ENCODE measurements at places on chromosomes 16 and 17.

DNA sequence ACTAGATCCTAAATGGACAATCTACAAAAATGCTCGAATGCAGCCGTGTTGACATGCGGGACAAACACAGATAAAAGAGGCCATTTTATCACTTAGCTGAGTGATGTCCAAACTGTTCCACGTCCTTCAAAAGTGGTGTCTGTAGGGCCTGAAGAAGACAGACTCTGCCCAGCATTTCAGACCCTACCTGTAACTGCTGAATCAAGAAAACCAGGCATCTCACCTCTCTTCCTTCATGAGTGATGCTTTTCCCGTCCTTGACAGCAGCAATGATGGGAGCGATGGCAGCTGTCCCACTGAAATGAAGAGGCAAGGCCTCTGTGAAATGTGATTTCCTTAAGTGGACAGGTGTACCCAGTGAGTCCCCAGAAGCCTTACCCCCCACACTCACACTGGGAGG is 12.3 kb downstream of the ELAC2 start:
- no peak for DNase-seq

DNA sequence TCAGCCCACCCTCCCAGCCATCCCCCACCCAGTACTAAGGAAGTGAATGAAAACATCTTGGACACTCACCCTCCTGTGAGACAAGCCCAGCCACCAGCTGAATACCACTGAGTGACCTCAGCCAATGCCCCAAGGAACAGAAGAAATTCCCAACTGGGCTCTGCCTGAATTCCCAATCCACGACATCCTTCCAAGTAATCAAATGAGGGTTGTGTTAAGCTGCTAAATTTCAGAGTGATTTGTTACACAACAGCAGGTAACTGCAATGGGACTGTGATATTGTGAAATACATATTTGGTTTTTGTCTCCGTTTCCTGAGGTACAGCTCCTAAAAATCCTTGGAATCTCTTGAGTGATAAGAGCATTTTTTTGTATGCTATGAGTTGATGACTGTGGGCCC is 578.7 kb upstream of the CDH11 start:
- no peak for DNase-seq

GRCh38 chr17:78268951-78269905 is 37.8 kb downstream of the TMEM235 start:
- DNase-seq = no peak

DNA sequence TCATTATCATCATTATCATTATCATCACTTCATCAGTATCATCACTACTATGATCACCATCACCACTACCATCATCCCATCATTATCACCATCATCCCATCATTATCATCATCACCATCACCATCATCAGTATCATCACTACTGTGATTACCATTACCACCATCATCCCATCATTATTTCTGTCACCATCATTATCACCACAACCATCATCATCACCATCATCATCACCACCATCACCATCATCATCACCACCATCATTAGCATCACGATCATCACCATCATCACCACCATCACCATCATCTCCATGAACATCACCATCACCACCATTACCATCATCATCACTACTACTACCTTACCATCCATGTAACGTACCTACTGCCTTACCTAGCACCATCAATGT is 368.8 kb downstream of the SEC14L1 start:
- DNase-seq = no peak

- no peak for DNase-seq
Measured at GRCh38 chr16:13767215-13767614, 152.7 kb upstream of the ERCC4 start.

DNA sequence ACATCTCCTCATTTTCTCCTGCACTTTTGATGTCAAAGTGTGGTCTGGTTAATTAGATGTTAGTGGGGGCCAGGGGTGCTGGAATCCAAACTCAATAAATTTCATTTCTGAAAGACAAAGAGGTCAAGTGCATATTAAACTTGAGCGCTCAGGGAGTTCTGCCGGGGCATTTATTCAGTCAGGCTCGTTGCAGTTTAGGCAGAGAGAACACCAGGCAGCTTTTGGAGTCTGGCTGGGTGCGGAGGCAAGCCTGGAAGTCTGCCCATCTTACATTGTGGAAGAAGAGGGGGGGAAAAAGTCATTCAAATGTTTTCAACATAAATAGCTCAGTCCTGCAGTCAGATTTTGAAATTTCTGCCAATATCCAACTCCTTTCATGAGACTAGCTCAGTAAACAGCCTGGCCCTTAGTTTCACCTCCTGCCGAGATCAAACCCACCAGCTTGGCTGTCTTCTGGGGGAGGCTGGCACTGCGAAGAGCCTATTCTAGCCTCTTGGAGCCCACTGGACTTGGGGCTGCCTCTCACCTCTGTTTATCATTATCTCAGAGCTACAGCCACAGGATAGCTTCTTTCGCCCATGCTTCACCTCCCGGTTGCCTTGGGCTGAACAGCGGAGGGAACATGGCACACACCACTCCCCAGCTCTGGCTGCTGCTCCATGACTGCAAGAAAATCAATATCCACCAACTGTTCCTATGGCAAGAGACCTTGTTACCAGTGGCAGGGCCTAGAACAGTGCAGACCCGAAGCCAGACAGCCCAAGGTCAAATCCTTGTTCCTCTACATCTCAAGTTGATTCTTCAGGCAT is 177.4 kb upstream of the CDH5 start:
- DNase-seq = no peak

DNA sequence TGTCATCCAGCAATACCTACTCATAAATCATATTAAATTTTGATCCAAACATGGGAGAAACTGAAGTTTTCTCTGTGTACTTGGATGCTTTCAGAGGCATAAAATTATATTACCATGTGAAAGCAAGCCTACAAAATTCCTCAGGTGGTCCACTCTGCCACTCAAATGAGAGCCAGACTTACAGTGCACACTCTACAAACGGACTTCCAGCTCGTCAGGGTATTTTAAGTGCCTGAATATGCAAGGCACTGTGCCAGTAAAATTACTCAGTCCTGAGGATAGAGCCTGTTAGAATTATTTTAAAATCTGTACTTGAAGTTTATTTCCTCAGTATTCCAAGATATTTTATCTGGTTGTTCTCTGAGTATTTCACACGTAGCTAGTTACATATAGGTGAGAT is 54.5 kb downstream of the TENT4B start:
- no peak for DNase-seq

GRCh38 chr17:58120195-58120822 is 27.9 kb upstream of the OR4D1 start:
- DNase-seq = no peak

GRCh38 chr16:48904333-48904732 is 294.4 kb upstream of the N4BP1 start:
- DNase-seq = no peak

GRCh38 chr17:16066125-16066524 is 66.5 kb downstream of the TTC19 start:
- no peak for DNase-seq

GRCh38 chr17:69402052-69402451 is 12.4 kb upstream of the MAP2K6 start:
- DNase-seq = no peak

DNA sequence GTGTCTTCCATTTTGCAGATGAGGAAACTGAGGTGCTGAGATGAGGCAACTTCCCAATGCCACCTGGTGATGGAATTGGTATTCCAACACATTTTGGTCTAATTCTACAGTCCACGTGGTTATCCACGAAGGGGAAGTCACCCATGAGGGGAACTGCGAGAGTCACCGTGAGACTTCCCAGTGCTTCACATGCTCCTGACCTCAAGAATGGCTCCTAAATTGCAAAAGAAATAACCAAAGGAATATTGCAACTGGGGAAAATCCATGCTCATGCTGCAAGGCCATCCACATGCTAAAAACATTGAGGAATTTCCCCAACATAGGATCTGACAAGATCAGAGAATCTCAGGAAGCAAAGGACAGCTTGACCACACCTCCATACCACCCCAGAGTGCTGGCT is 153.9 kb downstream of the HS3ST3B1 start:
- no peak for DNase-seq
